Activated naive CD4-positive, alpha-beta T cell treated with anti-CD3 and anti-CD28 coated beads, Interleukin-2, amount 10 ng/mL, durations not matched to agents 5 hours and 36 hours (primary cell): ENCODE measurements at places on chromosomes 13 and 19. TPM values are rescaled to one million over a fixed set of nuclear protein-coding genes. Genes with fewer than 3 reads are reported as not detected.

The OCEL1 gene
- 29.0 TPM for total RNA-seq

The SERPINE3 gene
- not detected for total RNA-seq

The ATXN8OS gene
- not detected for total RNA-seq

The TMEM238 gene
- total RNA-seq: 31.1 TPM

The C1QTNF9 gene
- total RNA-seq: not detected

The ZNF226 gene
- 19.2 TPM for total RNA-seq

The TNPO2 gene
- total RNA-seq: 62.6 TPM

The FBXO27 gene
- total RNA-seq: not detected

The CEACAM3 gene
- not detected for total RNA-seq

The NLRP5 gene
- total RNA-seq: not detected

The FFAR3 gene
- total RNA-seq: not detected

The ZNF575 gene
- total RNA-seq: 6.6 TPM

The ZNF17 gene
- total RNA-seq: 13.0 TPM

The PLPPR2 gene
- total RNA-seq: 2.6 TPM

The CYP4F3 gene
- total RNA-seq: not detected

The GIPC3 gene
- total RNA-seq: 2.9 TPM

The INAFM1 gene
- 11.8 TPM for total RNA-seq

The ZNF667 gene
- total RNA-seq: 0.24 TPM

The AXL gene
- total RNA-seq: 0.17 TPM

The C19orf81 gene
- not detected for total RNA-seq

The ZNF616 gene
- 9.3 TPM for total RNA-seq

The TMEM190 gene
- total RNA-seq: not detected

The PNMA8B gene
- 0.24 TPM for total RNA-seq

The MEGF8 gene
- 4.9 TPM for total RNA-seq

The TINCR gene
- total RNA-seq: 0.36 TPM

The ZNF506 gene
- total RNA-seq: 27.8 TPM

The ZNF582 gene
- 3.7 TPM for total RNA-seq

The NCAN gene
- not detected for total RNA-seq

The ARHGAP45 gene
- 556 TPM for total RNA-seq

The PGLYRP2 gene
- total RNA-seq: not detected

The MADCAM1 gene
- total RNA-seq: 0.26 TPM

The CNOT3 gene
- 59.2 TPM for total RNA-seq

The ZNF540 gene
- total RNA-seq: 3.2 TPM

The ZNF296 gene
- 3.1 TPM for total RNA-seq

The HS6ST3 gene
- total RNA-seq: not detected

The CERS1 gene
- total RNA-seq: not detected

The HSD17B14 gene
- 0.82 TPM for total RNA-seq

The SHISA7 gene
- total RNA-seq: not detected

The PTGIR gene
- 13.9 TPM for total RNA-seq

The PLK5 gene
- not detected for total RNA-seq

The GPR183 gene
- 14.2 TPM for total RNA-seq

The CBY2 gene
- total RNA-seq: not detected

The ZNF729 gene
- not detected for total RNA-seq

The ZNF586 gene
- 26.6 TPM for total RNA-seq

The ELSPBP1 gene
- total RNA-seq: not detected

The IL11 gene
- total RNA-seq: 0.15 TPM

The DAND5 gene
- total RNA-seq: 0.24 TPM

The EDNRB gene
- not detected for total RNA-seq

The CRB3 gene
- 1.3 TPM for total RNA-seq

The SELENOV gene
- not detected for total RNA-seq

The CYP2F1 gene
- not detected for total RNA-seq

The LYPD3 gene
- 1.5 TPM for total RNA-seq
